EL (cell line): ENCODE measurements at places on chromosomes 13 and 19.

DNA sequence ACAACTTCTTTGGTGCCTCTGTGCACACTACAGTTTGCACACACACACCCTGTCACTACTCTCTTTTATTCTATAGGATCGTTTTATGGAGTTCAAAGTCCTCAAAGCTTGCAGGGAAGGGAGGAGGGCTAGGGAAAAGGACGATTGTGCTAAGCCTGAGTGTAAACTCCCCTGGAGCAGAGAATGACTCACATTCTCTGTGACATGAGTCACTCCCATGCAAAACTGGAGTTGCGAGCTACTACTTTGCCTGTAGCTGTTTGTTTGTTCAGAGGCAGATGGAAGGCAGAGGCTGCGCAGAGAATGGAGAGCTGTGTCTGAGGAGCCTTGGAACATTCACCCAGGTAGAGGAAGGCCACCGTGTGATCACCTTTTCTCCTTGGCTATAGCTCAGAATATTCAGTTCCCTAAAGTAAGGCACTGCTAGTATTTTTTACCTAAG lies 80.5 kb upstream of the MBNL2 start:
- peak; percentile 88 for DNase-seq

DNA sequence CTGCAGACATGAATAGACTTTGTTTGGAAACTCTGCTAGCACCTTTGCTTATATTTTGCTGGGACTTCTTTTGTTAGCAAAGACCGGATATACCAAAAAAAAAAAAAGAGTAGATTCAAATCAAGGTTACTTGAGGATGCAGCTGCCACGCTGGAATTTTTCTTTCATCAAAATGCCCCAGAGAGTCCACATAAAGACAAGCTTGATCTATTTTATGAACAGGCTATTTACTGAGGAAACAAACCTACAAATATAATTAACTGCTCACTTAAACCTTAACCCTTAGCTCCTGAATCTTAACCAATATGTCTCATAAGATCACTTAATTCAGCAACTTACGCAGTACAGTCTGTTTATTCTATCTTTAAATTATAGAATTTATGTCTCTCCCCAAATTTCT lies 27.1 kb upstream of the DOCK9 start:
- no peak for DNase-seq

GRCh38 chr13:34521171-34521570 lies 420.9 kb upstream of the NBEA start:
- DNase-seq = no peak

- no peak for DNase-seq
These were observed 12.6 kb downstream of the DNASE2 start for GRCh38 chr19:12868540-12869112.

DNA sequence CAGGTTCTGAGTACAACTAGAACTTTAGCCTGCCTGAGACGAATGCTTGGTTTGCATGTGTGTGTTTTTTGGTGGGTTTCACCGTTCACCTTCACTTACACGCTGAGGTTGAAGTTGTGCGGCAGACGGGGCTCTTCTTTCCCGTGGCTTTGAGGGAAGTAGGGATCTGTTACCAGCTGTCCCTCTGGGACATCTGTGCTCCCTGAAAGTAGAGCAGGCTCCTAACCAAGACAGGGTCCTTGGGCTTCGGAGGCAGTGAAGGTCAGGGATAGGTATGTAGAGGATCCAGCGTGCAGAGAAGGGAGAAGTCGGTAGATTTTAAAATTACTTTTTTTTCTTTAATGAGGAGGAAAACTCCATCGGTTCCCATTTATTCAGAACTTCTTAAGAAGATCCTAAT lies 48.7 kb downstream of the ZNF536 start:
- DNase-seq = no peak

DNA sequence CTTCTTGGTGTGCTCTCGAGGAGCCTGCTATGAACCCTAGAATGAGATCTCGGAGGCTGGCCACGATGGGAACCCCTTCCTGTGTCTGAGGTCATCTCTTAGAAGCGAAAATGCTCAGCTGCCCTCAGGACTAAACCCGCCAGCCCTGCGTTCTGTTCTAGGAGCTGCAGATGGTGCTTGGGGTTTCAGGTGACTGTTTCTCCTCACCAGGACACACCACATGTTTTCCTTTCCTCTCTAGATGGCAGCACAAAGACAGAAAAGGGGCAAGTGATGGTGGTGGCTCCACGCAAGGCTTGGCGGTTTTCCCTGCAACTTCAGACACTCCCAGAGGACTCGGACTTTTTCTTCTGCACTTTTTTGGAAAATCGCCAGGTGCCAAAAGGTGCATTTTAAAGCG lies 60.1 kb downstream of the RNASEH2B start:
- DNase-seq = no peak

DNA sequence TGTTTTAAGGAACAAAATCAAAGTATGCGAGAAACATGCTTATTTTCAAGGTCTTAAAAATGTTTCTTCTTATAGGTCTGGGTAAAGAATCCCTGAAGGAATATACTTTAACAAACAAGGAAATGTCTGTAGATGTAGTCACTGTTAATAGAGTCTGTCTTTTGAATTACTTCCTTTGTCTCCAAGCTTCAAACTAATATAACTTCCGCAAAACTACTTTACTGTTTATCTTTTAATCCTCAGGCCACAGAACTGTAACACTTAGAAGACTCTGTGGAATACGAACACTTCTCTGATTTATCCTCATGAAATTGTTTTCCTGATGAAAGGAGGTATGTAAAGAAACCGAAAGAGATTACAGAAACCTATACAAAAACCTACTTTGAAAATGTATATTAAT lies 316.0 kb downstream of the PCDH9 start:
- no peak for DNase-seq

DNA sequence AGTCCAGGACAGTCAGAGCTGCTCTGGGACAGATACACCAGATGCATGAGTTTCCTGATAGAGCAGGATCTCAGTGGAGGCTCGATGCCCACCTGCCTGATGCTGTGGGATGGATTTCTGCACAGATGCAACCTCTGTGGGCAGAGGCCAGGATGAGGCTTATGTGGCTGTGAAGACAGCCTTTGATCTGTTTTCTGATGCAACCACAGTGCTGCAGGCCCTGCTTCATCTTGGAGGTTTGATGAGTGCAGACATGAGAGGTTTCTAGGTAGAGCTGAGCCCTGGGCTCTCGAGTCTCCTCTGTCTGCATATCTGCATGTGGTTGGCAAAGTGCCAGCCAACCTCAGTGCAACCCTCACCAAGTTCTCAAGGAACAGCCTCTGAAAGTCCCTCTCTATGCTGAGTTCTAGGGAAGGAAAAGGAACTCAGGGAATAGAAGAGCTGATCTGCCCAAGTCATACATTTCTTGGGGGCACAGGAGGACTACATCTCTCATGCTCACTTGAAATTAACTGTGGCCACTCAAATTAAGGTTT lies 23.1 kb upstream of the TSHZ3 start:
- DNase-seq = no peak

- no peak for DNase-seq
These were observed 6.8 kb upstream of the RGL3 start for GRCh38 chr19:11425719-11426457.

DNA sequence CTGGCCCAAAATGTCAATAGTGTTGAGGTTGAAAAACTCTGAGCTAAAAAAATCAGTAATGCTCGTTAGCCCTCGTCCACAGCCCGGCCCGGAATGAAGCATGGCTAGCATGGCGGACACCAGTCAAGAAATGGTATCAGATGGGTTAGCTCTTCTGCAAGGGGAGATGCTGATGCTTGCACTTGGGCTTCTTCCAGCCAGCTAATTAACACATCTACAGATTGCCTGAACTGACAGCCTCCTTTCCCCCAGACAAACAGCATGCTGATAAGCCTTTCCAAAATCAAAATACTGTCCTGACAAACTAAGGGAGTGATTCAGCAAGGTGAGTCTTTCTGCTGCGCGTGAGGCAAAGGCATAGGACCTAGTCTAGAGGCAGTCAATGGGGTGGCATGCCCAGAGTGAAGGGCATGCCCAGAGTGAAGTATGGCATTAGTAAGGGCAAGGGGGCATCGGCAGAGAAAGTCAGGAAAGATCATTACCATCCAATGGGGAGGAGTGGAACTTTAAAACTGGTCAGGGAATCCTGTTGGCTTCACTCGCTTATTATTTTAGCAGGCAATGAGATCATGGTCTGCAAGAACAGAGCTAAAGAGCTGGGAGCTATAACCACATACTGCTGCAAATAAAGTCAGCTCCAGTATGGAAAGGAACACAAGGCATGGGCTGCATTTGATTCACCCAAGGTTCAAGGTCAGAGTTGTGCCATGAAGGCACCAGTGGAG lies 30.2 kb upstream of the UBE2L5 start:
- no peak for DNase-seq

DNA sequence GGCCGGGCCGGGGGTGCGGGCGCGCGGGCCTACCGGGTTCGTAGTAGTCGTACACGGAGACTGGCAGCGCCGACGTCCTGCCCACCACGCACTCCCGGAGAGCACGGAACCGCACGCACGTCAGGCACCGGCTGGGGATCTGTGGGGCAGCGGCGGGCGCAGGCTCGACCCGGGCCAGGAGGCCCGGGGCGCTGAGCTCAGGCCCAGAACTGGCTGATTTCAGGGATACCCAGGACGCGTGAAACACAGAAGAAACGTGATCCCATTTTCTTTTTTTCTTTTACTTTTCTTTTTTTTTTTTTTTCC lies 9.0 kb downstream of the F2RL3 start:
- no peak for DNase-seq

- peak; percentile 47 for DNase-seq
These were observed at the start of gene ETV2 for GRCh38 chr19:35641515-35642151. Gene ETV2, plus strand, starts transcription at chr19:35641745. Its CDS starts 716 bp downstream, at chr19:35642461.

- peak; percentile 31 for DNase-seq
These were observed 27.5 kb downstream of the VRK3 start for GRCh38 chr19:49997709-49998108.

DNA sequence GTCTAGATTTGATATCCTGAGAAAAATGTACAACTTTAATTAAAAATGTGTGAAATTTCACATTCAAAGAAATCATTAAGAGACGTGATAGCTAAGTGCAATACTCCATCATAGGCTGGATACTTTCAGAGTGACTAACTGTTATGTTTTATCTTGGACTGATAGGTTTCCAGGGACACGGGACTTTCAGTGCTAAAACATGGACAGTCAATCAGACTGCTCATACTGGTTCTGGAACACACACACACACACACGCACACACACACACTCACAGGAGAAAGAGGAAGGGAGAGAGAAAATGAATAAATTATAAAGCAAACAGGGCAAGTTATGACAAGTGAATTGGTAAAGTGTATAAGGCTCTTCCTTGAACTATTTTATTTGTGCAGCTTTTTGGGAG lies 955.9 kb downstream of the SLITRK5 start:
- no peak for DNase-seq

- DNase-seq = no peak
These were observed 30.4 kb downstream of the ZNF536 start for GRCh38 chr19:30402436-30403202.

GRCh38 chr13:43985422-43986072 lies 105.8 kb downstream of the LACC1 start:
- no peak for DNase-seq

GRCh38 chr19:3229888-3230496 lies 5.5 kb downstream of the CELF5 start:
- DNase-seq = no peak

- no peak for DNase-seq
These were observed 38.3 kb upstream of the C19orf12 start for GRCh38 chr19:29753190-29753933.

DNA sequence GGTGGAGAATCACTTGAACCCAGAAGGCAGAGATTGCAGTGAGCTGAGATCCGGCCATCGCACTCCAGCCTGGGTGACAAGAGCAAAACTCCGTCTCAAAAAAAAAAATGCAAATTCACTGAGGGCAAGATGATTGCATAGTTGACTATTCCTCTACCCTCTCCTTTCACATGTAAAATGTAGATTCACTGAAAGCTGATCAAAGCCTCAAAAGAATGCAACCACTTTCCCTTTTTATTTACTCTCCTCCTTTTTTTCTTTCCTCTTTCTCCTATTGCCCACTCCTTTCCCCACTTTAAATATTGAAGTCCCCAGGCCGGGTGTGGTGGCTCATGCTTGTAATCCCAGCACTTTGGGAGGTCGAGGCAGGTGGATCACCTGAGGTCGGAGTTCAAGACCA lies 6.3 kb downstream of the TEX101 start:
- DNase-seq = no peak

DNA sequence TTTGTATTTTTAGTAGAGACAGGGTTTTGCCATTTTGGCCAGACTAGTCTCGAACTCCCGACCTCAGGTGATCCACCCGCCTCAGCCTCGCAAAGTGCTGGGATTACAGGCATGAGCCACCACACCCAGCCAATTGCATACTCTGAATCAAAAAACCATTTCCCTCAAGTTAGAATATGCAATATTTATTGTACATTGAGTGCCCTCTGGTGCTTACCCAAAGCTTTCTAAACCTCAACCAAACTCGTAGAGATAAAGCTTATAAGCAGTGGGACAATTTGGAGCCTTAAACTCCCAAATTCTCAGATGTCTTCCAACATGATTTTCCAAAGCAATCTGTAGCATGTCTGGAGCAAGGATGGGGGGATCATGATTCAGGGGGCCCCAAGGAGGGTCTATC lies 22.4 kb downstream of the RFXAP start:
- DNase-seq = no peak

DNA sequence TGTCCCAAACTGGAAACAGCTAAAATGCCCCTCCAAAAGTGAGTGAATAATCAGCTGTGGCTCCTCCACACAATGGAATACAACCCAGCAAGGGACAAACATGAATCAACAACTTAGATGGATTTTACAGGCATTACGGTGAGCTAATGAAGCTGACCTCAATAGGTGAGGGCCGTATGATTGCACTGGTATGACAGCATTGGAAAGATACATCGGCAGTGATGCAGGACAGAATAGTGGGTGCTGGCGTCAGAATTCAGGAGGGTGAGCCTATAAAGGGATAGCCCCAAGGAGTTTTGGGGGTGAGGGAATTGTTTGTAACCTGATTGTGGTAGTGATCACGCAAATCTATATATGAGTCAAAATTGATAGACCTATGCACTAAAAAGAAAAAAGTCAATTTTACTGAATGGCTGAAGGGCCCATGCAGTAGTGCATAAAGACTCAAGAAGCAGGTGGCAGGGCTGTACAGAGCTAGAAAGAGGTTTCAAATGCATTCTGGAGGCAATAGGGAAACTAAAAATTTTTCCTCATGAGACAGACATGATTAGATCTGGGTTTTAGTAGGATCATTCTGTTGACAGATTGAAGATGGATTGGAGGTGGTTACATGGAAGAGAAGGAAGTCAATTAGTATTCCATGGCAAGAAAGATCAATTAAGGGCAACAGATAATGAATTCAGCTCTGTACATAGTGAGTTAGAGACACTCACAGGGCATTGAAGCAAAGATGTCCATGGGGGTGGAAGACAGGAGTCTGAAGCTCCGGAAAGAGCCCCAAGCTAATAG lies 90.8 kb downstream of the IRS2 start:
- DNase-seq = no peak

GRCh38 chr19:58549664-58550361 lies 5.1 kb downstream of the CHMP2A start:
- no peak for DNase-seq

DNA sequence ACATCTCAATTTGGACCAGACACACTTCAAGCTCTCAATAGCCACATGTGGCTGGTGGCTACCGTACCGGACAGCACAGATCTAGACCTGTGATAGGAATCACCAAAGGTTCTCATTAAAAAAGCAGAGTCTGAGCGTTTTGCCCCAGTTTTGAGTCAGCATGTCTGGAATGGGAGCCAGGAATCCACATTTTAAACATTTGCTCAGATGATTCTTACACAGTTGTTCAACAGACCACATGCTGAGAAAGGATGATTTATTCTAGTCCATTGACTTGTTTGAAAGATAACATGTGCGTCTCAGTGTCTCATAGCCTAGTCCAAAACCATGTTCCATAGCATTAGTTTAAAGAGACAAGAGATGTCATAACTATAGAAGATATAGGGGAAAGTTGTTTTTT lies 53.4 kb downstream of the FLT3 start:
- DNase-seq = peak; percentile 71

GRCh38 chr13:29472332-29472961 lies 123.0 kb downstream of the SLC7A1 start:
- DNase-seq = peak; percentile 60
